ENCODE measurements at places on chromosomes 7 and 10.

- peak; percentile 64 for DNase-seq
Observed at GRCh38 chr10:13708256-13708990, 121.7 kb downstream of the PRPF18 start.

GRCh38 chr7:22351878-22352277, 5.1 kb downstream of the RAPGEF5 start:
- no peak for DNase-seq

DNA sequence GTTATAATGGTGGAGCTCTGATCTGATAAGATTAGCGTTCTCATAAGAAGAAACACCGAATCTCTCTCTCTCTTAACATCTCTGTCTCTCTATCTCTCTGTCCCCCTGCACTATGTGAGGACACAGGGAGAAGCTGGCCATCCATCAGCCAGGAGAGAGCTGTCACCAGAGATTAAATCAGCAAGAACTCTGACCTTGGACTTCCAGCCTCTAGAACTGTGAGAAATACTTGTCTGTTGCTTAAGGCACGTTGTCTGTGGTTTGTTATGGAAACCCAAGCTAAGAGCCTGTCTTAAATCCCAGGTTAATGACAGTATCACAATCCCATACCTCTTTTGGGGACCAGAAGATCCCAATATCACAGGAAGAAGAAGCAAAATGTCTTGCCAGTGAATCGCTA, 132.0 kb upstream of the AKR1E2 start:
- DNase-seq = no peak

GRCh38 chr10:86337121-86337601, 29.4 kb downstream of the GRID1 start:
- DNase-seq = no peak

DNA sequence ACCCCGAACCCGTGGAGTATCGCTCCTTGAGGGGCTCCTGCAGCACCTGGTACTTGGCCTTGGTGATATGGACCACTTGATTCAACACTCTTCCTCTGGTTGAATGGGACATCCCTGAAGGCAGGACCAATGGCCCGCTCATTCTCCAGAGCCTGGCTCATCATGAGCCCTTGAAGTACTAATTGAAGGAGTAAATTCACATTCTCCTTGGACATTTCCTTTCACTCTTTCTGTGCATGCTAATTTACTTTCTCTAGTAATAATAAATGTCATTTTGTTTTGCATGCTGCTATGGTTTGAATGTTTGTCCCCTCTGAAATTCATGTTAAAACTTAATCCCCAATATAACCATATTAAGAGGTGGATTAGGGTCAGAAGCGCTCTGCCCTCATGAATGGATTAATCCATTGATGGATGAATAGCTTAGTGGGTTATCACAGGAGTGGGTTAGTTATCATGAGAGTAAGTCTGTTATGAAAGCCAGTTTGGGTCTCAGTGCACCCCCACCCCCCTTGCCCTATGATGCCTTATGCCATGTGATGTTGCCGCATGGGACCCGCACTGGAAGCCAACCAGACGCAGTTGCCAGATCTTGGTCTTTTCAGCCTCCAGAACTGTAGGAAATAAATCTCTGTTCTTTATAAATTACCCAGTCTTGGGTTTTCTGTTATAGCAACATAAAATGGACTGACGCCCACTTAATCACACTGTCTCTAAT, 23.8 kb downstream of the FGFBP3 start:
- no peak for DNase-seq

GRCh38 chr10:1270490-1270889, 214.3 kb downstream of the WDR37 start:
- DNase-seq = no peak

DNA sequence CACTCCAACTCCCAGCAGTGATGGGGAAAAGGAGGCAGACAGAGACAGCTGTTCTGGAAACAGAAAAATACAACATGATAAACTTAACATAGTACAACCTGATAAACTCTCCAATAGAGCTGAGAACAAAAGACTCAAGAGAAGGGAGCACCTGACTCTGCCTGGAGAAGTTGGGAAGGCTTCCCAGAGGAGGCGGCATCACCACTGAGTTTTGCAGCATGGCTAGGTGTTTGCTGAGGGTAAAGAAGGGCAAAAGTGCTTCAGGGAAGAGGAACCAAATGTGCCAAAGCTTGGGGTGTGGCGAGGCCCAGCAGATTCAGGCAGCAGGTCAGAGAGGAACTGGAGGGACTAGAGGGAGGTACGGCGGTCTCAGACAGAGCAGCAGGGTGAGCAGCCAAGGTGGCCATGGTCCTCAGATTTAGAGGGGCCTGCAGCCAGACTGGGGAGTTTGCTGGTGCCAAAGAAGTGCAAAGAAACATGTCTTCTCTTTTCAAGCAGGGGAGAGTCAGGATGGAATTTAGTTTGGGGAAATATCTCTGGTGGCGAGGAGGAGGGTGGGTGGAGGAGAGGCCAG, 119.9 kb upstream of the BTBD16 start:
- no peak for DNase-seq

DNA sequence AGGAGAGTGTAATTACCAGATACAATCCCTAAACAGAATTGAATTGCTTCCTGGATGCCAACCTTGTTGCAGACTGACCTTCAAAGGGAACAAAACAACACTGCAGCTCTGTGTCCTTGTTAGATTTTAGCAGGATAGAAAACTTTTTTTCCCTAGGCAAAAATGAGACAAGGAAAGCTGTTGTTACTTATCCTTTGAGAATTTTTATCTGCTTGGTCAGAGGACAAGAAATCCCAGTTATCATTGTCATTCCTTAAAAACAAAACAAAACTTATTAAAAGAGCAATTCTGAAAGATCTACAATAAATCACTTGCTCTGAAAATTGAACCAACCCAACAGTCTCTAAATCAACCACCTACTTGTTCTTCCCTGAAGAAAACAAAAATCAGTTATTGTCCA, 652.6 kb downstream of the REEP3 start:
- no peak for DNase-seq

- no peak for DNase-seq
Observed at GRCh38 chr10:91540733-91541132, 92.1 kb downstream of the PPP1R3C start.

- DNase-seq = no peak
Observed at GRCh38 chr7:47170516-47170915, 411.4 kb downstream of the TNS3 start.

GRCh38 chr10:116768786-116769185, 26.4 kb upstream of the HSPA12A start:
- no peak for DNase-seq

DNA sequence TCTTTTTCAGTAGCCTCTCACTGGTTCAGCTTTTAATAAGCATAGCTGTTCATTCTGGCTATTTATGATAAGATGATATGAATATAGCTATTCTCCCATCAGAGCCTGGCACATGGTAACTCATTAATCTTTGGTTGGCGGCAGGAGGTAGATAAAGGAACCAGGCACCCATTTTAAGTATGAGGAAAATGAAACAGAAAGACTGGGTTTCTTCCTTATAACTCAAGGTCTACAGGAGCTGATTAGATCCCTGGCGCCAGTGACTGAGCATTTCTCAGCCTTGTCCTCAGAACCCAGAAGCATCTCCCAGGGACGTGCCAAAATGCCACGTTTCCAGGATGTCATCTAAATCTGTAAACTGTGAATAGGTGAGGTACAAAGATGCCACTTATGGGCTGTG, 141.9 kb downstream of the TCF7L2 start:
- DNase-seq = no peak

All from thyroid gland (tissue), 4 donors.